ENCODE measurements at places on chromosomes 2 and 18. TPM values are rescaled to one million over a fixed set of nuclear protein-coding genes. Genes with fewer than 3 reads are reported as not detected.

Gene XDH
- not detected for total RNA-seq

Gene EVX2
- total RNA-seq: not detected

Gene ALPG
- total RNA-seq: not detected

Gene ZNF385B
- not detected for total RNA-seq

Gene FER1L5
- not detected for total RNA-seq

Gene B4GALT6
- 17.1 TPM for total RNA-seq

Gene HAAO
- not detected for total RNA-seq

Gene TMEFF2
- total RNA-seq: not detected

Gene GNAL
- 1.1 TPM for total RNA-seq

Gene ZNF396
- 0.29 TPM for total RNA-seq

Gene TBR1
- 0.10 TPM for total RNA-seq

Gene GAREM2
- 1.5 TPM for total RNA-seq

Gene SPP2
- total RNA-seq: not detected

Gene TUBA3D
- not detected for total RNA-seq

Gene IL1F10
- not detected for total RNA-seq

Gene TANK
- 133 TPM for total RNA-seq

Gene XPO1
- 199 TPM for total RNA-seq

Gene ELOA2
- total RNA-seq: not detected

Gene RAD51AP2
- not detected for total RNA-seq

Gene CYP1B1
- total RNA-seq: 1.6 TPM

Gene RAB31
- 33.6 TPM for total RNA-seq

Gene RUFY4
- total RNA-seq: 0.29 TPM

Gene SNORC
- 0.65 TPM for total RNA-seq

Gene INHBB
- total RNA-seq: 6.9 TPM

Gene DNAJC5G
- total RNA-seq: 0.98 TPM

Gene TGFA
- 5.3 TPM for total RNA-seq

Gene GPR39
- total RNA-seq: 0.10 TPM

Gene ATG16L1
- 36.7 TPM for total RNA-seq

Gene CAPN14
- total RNA-seq: not detected
